Urothelium cell line (cell line): ENCODE measurements at places on chromosomes 5 and 9.

GRCh38 chr5:147673266-147673665 lies 109.3 kb downstream of the JAKMIP2 start:
- DNase-seq = no peak

- no peak for DNase-seq
Measured at GRCh38 chr9:80351612-80352011, 779.8 kb downstream of the TLE4 start.

GRCh38 chr9:133493845-133494540 lies 15.1 kb upstream of the SLC2A6 start:
- DNase-seq = no peak

DNA sequence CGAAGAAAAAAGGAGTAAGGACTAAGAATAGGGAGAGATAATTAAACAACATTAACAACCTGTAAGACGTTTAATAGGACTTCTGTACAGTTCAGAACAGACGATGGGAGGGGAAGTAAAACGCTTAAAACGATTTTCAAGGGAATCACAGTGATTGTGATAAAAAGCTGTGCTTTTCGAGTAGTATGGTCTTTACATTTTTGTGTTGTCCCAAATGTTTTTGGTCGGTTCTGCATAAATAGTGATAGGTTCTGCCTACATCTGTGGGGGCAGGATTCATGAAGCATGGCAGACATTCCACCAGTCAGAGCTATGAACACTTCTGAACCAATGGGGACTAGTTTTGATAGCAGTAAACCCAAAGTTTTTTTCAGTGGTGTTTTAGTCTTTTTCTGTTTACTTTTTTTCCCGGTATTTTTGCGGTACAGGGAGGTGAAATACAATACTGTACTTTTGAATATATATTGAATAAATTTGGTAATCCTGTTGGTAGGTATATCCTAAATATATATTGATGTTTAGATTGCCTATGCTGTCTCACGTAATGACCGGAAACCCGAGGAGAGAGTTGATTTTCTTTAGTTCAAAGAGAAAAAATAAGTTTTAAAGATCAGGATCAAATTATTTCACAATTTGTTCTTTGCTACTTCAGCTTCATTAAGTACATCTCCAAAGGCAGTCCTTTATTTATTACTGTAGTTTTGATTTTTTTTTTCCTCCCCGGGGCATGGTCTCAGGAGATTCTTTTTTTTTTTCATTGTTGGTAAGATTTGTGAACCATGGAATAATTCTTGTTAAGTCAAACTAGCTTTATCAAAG lies 1.3 kb downstream of the ERBIN start:
- peak; percentile 40 for DNase-seq

DNA sequence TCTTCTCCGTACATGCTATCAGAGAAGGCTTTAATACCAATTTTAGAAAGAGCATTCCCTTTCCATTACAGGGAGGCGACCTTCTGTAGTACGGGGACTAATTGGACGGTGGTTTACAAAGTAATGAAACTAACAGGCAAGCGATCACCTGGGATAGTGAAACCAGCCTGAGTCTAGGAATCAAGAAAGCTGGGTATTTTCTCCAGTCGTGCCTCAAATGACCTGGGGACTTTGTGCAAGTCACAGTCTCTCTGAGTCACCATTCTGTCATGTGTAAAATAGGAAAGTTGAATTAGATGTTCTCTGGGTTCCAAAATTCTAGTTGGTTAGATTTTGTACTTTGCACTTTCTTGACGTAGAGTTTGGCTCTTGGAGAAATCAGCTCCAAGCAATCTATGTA lies 22.7 kb upstream of the SSBP2 start:
- no peak for DNase-seq

DNA sequence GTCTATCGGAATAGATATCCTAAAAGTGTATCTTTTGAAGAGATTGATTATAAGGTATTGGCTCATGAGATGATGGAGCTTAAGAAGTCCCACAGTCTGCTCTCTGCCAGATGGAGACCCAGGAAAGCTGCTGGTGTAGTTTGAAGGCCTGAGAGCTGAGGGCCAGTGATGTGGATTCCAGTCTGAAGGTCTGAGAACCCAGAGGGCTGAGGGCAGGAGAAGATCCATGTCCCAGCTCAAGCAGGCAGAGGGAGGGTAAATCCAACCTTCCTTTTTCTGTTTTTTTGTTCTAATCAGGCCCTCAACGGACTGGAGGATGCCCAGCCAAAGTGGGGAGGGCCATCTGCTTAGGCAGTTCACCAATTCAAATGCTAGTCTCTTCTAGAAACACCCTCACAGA lies 11.0 kb upstream of the ABL1 start:
- no peak for DNase-seq

GRCh38 chr5:152529440-152529839 lies 124.4 kb upstream of the NMUR2 start:
- no peak for DNase-seq

DNA sequence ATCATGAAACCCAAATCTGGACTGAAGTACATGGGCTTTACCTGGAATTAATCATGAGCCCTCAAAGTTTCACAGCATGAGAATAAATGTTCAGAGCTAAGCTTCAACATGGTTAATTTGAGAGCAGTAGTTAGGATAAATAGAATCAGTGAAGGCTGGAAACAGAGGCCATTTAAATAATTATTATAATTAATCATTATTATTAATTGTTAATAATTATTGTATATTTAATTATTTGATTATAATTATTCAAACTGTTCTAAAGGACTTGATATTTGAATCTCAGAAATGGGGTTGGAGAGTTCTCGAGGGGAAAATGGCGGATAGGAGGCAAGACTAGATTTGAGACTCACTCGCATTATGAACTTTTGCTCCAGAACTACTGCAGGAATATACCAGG lies 119.6 kb upstream of the ITGA1 start:
- DNase-seq = no peak

DNA sequence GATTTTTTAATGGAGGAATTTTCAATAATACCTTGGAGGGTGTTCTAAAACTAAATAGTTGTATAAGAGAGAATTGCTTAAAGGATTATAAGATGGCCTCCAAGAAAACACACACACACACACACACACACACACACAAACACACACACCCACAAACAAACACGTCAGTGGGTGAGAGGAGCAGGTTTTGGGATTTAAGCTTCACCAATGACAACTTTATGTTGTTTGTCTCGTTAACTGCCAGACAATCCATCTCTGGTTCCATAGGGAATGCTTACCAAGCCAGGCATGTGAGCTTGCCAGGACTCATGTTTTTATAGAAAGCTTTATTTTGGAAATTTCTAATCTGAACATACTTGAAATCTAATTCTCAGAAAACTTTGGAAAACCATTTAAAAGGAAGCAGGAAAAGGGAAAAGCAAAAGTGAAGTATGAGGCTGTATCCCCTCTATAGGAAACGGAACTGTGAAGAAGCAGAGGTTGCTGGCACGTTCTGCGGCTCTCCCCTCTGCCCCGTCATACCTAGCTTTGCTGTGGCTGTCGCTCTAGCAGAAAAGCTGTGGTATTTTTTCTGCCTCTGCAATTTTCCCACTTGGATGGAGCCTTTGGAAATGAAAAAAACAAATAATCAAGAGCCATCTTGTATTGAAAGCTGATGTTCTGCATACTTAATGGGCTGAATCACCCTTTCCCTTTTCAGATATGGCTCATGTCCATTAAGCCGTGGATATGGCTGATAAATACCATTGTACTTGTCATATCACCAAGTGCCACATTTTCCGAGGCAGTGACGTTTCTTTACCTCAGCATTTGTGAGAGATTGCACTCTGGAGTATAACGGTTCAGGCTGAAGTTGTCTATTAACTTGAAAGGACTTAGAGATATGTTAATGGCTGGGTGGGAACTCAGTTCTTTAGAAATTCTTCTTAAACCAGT lies 112.7 kb downstream of the NTRK2 start:
- DNase-seq = no peak

DNA sequence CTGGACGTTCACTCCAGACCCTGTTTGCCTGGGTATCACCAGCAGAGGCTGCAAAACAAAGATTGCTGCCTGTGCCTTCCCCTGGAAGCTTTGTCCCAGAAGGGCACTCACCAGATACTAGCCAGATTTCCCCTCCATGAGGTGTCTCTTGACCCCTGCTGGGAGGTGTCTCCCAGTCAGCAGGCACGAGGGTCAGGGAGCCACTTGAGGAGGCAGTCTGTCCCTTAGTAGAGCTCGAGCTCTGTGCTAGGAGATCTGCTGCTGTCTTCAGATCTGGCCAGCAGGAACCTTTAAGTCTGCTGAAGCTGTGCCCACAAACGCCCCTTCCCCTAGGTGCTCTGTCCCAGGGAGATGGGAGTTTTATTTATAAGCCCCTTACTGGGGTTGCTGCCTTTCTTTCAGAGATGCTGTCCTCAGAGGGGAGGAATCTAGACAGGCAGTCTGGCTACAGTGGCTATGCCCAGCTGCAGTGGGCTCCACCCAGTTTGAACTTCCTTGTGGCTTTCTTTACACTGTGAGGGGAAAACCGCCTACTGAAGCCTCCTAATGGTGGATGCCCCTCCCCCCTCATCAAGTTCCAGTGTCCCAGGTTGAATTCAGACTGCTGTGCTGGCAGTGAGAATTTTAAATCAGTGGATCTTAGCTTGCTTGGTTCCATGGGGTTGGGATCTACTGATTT lies 253.9 kb downstream of the SPATA31D1 start:
- DNase-seq = no peak

DNA sequence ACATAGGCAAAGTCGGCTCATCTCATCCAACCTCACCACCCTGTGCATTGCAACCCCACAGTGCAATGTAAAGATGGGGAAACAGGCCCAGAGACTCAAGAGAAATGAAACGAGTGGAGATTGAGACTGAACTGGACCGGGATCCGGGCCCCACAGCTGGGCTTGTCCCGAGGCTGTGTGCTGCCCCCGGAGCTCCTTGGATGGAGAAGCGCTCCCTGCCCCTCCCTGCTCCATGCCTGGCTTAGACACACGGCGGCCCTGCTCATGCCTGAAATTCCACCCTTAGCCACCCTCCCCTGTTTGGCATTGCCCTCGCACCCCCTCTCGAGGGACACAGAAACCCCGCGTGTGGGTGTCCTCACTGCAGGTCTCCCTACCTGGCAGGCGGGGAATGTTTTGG lies 27.2 kb upstream of the FCN1 start:
- no peak for DNase-seq

- no peak for DNase-seq
Measured at GRCh38 chr9:68427216-68427977, 71.0 kb downstream of the PGM5 start.

- no peak for DNase-seq
Measured at GRCh38 chr5:137148159-137148558, 351.0 kb downstream of the SPOCK1 start.

GRCh38 chr5:15983392-15983791 lies 196.2 kb downstream of the MARCHF11 start:
- DNase-seq = no peak

- no peak for DNase-seq
Measured at GRCh38 chr5:61115968-61116367, 46.3 kb downstream of the SMIM15 start.

DNA sequence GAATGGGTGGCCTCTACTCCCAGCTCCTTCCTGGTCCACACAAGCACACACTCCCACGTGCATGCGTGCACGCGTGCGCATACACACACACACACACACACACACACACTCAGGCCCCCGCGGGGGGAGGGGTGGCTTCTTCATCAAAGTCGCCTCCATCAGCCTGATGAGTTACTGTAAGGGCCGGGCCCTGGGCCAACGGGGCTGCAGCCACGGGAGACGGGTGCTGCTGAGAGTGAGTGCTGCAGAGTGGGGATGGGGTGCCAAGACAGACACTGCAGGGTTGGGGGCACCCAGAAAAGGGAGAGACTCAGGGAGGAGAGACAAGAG lies 18.1 kb downstream of the CNTFR start:
- DNase-seq = no peak

- DNase-seq = peak; percentile 80
Measured at GRCh38 chr9:107749787-107750444, 260.3 kb upstream of the KLF4 start.
